ENCODE measurements at places on chromosomes 2 and 18.

- no peak for DNase-seq
These were observed 83.6 kb downstream of the SESTD1 start for GRCh38 chr2:179181002-179181401.

DNA sequence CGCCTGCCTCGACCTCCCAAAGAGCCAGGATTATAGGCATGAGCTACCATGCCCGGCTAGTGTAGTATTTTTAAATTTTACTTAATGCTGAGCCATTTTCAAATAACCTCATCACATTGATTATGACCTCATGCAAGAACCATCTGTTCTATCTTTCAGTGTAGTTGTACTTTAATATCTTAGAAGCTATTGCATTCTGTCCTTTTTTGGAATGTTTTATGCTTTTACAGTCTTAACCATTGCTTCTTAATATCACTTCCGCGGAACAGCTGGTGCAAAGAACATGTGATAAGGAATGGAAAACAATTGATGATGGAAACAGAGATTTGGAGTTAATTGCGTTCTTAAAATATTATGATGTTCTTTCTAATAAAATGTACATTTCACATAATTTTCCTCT is 2.7 kb downstream of the GEN1 start:
- DNase-seq: no peak

- DNase-seq: no peak
These were observed 50.9 kb upstream of the KCNE4 start for GRCh38 chr2:223000872-223001796.

- no peak for DNase-seq
These were observed 40.3 kb downstream of the ZEB2 start for GRCh38 chr2:144479659-144480058.

- no peak for DNase-seq
These were observed 166.0 kb downstream of the NCK2 start for GRCh38 chr2:105910497-105911238.

GRCh38 chr2:170972296-170973224 is 43.5 kb downstream of the GORASP2 start:
- no peak for DNase-seq

DNA sequence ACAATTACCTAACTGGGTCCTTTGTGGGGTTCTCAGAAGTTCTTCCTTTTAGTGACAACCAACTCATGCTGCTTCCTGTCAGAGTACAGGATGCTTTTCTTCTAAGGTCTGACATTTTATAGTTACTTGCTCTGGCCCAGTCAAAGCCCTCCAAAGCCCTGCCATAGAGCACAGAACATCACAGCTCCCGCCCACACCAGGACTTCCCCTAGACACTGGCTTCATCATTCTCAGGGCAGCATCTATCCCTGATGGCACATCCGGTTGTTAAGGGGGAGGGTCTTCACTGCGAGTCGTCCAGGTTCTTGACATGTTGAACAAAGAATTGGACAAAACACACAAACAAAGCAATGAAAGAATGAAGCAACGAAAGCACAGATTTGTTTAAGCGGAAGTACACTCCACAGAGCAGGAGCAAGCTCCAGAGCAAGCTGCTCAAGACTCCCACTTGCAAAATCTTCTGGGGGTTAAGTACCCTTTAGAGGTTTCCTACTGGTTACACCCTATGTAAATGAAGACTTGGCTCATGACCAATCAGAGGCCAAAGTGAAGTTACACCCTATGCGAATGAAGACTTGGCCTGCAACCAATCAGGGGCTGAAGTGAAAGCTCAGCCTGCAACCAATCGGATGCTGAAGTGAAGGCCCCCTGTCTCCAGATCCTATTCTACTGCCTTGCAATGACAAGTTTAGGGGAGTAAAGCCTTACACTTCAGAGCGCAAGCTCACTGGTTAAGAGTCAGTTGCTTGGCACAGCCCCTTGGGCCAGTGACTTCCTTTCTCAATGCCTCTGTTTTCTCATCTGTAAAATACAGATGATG is 79.0 kb downstream of the HDAC4 start:
- DNase-seq: no peak

DNA sequence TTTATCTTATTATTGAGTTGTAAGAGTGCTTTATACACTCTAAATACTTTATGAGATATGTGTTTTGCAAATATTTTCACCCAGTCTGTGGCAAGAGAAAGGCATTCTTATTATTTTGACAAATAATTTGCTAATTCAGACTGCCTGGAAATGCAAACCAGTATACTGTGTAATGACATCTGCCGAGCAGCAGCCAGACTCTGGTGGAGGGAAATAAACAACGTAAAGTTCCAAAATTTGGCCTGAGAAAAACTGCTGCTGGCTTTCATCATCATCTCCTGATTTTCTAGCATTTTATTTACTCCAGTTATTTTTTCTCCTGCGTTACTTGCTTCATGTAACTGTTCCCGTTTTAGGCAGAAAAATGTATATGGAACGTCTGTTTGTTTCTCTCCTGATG is 161.6 kb downstream of the RNF152 start:
- DNase-seq: no peak

DNA sequence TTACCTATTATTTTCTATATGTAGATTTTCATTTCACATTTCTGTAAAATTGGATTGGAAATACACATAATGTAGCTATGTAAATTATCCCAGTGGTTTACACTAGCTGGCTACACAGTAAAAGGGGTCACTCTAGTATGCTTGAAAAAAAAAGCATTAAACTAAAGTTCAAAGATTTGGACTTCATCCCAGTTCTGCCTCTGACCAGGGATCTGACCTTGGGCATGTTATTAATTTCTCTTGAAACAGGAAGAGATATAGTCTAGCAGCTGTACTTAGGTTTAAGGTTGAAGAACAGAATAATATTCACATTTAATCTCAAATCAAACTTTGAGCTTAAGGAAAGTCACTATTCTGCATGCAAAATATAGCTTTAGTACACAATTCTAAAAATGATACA is 64.5 kb upstream of the RPE start:
- no peak for DNase-seq

DNA sequence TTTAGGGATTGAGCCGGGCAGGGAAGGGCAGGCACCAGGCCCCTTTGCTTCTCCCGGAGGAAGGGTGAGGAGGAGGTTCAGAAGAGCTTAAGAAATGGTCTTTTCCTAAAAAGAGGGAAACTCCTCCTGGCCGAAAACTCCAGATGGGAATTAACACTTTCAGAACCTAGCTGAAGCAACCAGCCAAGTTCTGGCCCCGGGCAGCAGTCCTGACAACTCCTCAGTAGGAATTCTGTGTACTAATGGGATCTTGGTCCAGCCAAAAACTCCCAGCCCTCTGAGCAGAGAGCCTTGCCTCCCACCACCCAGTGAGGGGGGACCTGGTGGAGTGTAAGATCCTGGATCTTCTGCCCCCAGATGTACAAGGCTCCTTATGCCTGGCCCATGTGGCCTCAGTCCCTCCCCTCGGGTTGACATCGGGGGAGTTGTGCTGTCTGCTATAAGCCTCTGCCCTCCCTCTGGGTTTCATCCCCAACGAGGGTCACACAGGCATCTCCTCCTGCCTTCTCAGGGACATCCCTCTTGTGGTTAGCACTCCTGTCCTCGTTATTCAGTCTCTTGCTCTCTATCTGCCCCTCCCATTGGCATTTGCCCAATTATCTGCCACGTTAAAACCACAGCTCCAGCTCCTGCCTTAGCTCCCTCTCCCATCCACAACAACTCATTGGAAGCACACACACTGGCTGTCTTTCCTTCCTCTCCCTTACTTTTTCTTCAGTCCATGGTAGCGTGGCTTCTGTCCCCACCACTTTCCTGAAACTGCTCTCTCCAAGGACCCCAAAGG is 184.6 kb downstream of the CYP26B1 start:
- no peak for DNase-seq

GRCh38 chr2:23554054-23554697 is 169.2 kb downstream of the KLHL29 start:
- no peak for DNase-seq

- no peak for DNase-seq
These were observed 228.7 kb downstream of the IKZF2 start for GRCh38 chr2:212922701-212923100.

GRCh38 chr2:105571445-105571987 is 172.7 kb upstream of the FHL2 start:
- DNase-seq: no peak

DNA sequence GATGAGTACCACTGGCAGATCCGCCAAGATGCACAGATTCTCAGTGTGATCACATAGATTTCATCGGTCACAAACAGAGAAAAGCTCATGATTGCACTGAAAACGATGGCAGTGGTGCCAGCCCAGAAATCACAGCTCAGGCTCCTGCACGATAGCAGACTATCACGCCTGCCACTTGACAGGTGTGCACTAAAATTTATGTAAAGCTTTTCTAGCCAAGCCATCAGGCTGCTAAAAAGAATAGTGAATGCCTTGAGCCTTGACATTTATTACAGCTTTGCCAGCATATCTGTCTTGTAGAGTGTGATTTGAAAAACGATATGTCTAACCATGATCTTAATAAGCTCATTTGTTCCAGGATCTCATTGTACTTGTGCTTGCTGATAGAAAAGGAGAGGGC is 409.5 kb upstream of the CWC22 start:
- DNase-seq: no peak

- no peak for DNase-seq
These were observed 565.1 kb downstream of the PIK3C3 start for GRCh38 chr18:42520138-42520537.

- DNase-seq: peak; percentile 17
These were observed 50.8 kb downstream of the ATOH8 start for GRCh38 chr2:85804583-85804982.

- DNase-seq: no peak
These were observed 342.5 kb upstream of the NXPH2 start for GRCh38 chr2:139122711-139123158.

GRCh38 chr18:28736223-28736622 is 559.3 kb upstream of the CDH2 start:
- no peak for DNase-seq

- DNase-seq: no peak
These were observed 53.8 kb downstream of the LINC00305 start for GRCh38 chr18:64095056-64095455.

DNA sequence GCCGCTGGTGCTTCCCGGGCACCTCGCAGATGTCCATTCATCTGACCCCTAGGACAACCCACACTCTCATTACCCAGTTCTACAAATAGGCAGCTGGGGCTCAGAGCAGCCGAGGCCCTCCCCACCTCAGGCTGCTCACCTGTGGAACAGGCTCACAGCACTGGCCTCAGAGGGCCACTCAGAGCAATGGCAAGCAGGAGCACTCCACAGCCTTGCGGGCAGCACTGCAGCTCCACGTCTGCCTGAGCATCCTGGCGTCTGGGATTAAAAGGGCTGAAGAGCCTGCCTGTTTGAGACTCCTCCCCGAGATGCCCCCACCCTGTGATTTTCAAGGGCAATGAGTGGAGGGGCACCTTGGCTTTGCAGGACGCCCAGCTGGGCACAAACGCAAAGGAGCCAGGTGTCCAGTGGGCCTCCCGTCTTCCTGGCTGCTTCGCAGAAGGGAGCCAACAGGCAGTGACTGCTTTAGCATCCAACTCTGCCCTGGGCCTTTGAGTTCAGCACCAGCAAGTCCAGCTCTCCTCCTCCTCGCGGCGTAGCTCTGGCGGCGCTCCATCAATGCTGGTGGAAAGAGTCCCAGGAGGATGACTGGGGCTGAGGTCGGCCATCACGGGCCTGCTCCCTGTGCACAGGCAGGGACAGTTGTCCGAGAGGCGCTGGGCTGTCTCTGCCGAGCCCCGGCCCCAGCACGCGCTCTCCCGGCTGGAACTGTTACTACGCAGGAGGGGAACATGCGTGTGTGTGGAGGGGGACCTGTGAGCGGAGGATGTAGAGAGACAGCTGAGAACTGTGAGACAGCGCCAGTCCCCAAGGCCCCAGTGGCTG is 297.2 kb downstream of the NDUFA10 start:
- DNase-seq: no peak

GRCh38 chr2:16124881-16125613 is 184.7 kb downstream of the MYCN start:
- DNase-seq: no peak

DNA sequence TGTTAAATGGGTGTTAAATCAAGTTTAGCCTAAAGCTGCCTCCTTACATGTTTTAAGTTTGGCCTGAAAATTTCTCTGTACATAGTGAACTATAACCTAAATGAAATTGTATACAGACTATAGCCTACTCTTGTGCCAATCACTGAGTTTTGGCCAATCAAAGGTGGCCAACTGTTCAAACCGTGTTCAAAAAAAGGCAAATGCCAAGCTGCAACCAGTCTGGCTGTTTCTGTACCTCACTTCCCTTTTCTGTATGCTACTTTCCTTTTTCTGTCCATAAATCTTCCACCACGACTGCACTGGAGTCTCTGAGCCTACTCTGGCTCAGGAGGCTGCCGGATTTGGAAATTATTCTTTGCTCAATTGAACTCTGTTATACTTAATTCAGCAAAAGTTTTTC is 121.0 kb downstream of the SPOPL start:
- DNase-seq: peak; percentile 15

- DNase-seq: no peak
These were observed 102.1 kb downstream of the LRP2 start for GRCh38 chr2:169260246-169260645.

DNA sequence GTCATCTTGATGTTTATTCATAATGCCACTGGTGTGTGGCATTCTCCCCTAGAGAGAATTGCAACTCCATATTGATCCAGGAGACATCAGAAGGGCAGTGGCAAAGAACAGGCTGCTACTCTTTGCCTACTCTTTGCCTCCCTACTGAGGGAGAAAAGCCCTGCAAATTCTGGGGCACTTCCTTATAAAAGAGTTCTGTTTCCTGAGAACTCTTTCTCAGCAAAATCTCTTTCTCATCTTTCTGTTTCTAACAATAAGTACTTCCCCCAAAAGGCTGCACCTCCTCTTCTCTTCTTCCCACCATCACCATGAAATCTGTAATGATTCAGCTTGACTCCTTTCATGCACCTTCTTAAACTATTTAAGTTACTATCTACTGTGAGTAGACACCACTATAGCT is 270.3 kb downstream of the MREG start:
- DNase-seq: no peak

GRCh38 chr18:33755931-33756560 is 178.0 kb downstream of the ASXL3 start:
- no peak for DNase-seq

- peak; percentile 13 for DNase-seq
These were observed 725 bp downstream of the SLC66A2 start for GRCh38 chr18:79950515-79951341.

DNA sequence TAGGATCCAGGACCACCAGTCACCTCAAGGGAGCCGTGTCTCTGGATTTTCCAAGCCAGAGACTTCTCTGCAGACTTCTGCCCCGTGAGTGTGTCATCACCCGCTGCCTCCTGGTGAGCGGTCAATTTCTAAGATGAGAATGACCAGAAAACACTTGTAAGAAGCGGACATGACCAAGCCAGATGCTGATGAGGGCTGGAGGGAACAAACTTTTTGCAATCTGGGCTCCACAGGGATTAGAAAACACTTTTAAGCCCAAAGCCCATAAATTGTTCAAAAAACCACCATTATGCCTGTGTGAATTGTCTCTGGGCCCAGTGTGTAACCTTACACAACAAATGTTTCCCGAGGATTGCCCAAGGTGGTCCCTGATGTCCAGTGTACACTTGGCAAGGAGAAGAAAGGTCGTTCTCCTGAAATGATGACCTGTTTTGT is 5.3 kb upstream of the NPPC start:
- DNase-seq: no peak
